ENCODE measurements at places on chromosomes 2 and 18. TPM values are rescaled to one million over a fixed set of nuclear protein-coding genes. Genes with fewer than 3 reads are reported as not detected.

The NCK2 gene
- total RNA-seq, result 65.7 TPM

The TMEM178A gene
- total RNA-seq, result 14.0 TPM

DNA sequence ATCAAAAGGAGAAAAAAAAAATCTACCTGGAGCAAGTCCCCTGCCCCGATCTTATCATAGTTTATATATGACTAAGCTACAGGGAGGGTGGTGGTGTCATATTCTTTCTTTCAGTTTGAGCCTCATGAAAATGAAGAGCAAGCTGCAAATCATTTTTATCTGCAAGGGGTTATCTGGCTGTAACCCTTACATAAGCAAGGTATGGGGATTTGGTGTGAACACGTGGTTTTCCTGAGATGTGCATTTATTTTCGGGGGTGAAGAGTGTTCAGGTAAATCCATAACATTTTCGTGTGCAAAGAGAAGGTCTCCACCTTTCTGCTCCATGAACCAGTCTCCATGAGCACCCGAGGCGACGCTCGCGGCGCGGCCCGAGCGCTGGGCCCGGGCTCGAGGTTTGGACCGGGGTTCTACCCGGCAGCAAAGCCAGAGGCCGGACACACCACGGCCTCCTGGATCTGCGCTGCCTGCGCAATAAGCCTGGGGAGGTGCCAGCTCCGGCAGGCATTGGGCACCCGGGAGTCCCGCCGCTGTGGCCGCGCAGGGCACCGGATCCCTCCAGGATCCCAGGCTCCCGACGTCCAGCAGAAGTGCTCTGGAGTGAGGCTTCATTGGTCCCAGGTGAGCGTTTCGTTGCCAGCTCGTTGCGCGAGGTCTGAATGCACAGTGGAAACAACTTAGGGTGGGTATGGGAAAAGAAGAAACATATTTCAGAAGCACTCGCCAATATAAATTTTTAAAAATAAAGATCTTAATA is 36.1 kb upstream of the GPD2 start:
- peak; percentile 58 for DNase-seq

DNA sequence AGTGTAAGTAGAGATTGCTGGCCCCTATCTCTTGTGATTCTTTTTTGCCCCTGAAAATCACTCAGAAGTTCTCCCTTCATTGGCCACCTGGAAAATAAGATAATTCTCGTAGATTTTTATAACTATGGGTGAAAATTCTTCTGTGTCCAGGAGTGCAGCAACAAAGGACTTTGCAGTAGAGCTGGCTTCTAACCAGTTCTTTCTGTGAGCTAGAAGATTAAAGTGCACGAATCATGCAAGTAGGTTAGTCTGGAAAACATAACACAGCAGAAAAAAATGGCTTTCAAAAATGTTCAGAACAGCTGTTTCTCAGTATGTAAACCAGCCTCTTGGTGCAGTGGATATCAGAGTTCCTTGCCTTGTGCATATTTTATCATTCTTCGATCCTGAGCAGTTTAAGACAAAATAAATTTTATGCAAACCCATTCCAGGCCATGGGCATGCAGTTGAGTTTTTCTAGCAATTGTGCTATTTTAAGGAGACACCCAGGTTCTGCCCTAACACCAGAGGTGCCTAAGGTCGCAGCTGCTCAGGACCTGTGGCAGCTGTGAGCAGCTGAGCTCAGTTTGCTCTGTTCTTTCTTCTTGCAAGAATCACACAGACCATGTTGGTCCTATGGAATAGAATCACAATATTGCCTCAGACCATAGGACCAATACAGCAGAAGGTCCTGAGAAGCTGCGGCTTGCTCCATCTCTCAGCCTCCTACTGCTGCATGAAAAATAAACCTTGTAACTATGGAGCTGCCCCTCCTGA is 80.9 kb upstream of the BCL2L11 start:
- peak; percentile 23 for DNase-seq

DNA sequence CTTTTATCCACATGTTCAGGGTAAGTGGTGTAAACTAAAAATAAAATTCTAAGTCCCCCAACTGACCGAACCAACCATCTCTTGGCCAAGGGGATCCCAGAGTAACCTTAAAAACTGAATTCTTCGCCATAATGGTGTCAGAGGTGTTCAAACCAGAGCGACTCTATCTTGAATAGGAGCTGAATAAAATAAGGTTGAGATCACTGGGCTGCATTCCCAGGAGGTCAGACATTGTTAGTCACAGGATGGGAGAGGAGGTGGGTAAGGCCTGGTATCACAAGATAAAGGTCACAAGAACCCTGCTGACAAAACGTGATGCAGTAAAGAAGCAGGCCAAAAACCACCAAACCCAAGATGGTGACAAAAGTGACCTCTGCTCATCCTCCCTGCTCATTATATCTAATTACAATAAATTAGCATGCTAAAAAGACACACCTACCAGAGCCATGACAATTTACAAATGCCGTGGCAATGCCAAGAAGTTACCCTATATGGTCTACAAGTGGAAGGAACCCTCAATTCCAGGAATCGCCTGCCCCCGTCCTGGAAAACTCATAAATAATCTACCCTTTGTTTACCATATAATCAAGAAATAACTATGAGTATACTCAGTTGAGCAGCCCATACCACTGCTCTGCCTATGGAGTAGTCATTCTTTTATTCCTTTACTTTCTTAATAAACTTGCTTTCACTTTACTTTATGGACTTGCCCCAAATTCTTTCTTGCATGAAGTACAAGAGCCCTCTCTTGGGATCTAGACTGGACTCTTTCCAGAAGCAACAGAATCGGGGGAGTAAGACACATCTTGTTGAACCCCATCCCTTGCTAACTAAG is 302.4 kb downstream of the STK39 start:
- no peak for DNase-seq

Data from H1 (cell line).